ENCODE measurements at places on chromosomes 7 and 10.

DNA sequence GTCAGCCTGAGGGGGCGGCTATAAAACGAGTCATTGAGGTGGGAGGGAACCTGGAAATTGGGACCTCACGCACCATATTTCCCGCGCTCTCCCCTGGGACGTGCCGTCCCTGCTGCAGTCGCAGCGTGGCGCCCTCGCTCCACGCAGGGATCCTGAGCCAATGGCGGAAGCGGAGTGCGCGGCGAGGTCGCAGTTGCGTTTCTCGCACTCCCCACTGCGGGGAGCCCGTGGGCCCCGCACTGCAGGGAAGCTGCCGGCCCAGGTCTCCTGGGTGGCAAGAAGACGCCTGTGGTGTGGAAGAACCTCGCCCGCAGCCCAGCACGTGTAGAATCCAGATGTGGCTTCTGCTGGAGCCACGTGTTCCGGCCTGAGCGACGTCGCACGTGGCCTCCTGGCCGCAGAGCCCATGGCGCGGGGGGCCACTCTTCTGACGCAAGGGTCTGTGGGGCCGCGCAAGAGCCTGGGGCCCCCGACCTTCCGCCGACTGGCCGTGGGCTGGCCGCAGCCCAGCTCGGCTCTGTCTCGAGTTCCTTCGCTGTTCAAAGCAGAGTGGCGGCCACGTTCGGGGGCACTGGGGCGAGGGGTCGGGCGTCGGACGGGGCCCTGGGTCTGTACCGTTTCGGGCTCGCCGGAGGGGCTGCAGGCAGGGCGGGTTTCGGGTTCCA lies 26.4 kb downstream of the HIF1AN start:
- DNase-seq, result no peak

GRCh38 chr10:91996266-91996665 lies 72.7 kb downstream of the BTAF1 start:
- DNase-seq, result no peak

DNA sequence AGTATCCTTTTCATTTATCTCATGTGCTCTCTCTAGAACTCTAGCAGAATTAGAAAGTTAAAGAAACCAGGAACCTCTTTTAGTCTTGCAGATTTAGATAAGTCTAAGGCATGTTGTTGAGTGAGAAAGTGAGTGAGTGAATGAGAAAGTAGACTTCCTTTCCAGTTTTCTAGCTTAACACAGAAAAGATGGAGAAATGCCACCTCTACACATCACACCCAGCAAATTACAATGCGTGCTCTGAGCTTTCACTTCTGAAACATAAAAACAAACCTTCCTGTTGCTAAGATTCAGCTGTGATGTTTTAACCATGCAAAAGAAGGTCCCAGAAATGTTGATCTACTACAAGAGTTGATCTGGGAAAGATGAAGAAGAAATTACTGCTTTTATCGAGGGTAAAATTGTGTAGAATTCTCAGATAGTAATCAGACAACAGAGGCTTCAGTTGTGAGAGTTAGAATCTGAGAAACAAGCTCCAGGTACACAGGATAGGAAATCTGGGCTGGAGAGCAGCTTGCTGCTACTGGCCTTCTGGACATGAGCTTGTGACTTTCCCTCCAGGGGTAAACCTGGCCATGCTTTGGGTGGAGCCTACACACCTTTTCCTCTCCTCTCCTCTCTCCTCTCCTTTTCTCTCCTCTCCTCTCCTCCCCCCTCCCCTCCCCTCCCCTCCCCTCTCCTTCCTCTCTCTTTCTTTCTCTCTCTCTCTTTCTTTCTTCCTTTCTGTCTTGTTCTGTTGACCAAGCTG lies 4.6 kb downstream of the CYP3A5 start:
- DNase-seq, result no peak

DNA sequence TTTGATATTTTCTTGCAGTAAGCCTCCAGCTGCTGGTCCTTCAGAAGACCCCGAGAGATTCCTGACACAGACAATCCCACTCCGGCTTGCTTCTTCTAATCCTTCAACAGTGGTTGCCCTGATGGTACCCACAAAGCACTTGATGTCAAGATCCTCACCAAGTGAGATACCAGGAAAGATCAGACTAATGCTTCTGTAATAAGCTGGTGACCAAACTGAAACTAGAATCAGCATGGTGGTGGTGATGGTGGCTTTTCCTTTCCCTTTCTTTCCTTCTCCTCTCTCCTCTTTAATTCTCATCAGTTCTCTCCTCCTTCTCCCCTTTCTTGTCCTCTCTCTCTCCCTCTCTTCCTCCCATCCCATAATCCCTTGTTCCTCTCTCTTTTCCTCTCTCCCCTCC lies 25.8 kb upstream of the CASD1 start:
- no peak for DNase-seq

DNA sequence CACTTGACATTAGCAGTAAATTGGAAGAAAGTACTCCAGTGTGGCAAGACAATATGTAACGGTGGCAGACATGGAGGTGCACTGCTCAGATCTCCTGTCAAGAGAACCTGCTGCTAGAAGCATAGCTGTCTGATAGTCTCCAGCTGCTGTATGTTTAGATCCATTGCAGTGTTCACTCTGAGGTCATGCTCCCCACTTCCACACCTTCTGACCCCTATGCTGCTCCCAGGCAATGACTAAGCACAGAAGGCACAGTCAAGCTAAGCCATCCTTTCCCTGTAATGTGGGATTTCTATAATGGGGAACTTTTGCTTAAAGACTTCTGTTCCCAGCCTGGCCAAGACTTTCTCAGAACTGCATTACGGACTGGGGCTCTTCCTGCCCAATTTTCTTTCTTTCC lies 315.8 kb downstream of the HPSE2 start:
- no peak for DNase-seq

- DNase-seq, result no peak
Observed at GRCh38 chr7:133265821-133266220, 12.9 kb downstream of the EXOC4 start.

GRCh38 chr7:74010407-74010806 lies 17.6 kb upstream of the ELN start:
- DNase-seq, result no peak

DNA sequence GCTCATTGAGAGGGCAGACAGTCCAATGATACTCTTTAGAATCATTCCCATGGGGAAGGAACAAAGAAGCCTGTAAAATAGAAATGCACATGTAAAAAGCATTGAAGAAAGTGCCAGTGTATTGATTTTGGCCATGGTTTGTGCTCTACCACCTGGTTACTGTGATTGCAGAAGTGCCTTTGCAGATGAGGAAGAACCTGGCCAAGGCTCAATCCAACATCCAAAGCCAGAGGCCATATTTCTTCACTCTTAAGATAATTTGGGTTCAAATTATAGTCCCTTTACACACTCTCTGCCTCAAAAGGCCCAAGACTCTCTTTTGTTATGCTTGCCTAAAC lies 122.1 kb downstream of the EGFR start:
- DNase-seq, result no peak

GRCh38 chr7:94300176-94300835 lies 94.4 kb upstream of the COL1A2 start:
- no peak for DNase-seq

DNA sequence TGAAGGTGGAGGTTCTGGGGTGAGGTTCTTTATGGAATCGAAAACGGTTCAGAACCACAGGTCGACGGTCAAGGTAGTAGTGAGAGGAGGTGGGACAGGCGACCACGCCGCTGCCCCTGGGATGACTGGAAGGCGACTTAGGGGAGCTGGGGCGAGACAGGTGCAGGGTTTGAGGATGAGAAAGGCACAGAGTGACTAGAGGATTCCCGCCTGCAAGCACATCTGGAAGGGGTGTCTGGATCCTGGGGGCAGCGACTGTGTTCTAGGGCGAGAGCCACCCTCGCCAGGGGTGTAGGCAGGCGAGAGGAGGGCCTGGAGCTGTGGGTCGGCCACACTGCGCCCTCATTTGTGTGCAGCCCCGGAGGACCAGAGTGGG lies 468 bp upstream of the IRF5 start:
- DNase-seq, result no peak

GRCh38 chr7:112449902-112450806 lies at the start of gene IFRD1:
Gene IFRD1, plus strand, starts transcription at chr7:112450460. Its CDS starts 229 bp downstream, at chr7:112450689.
- peak; percentile 55 for DNase-seq

- no peak for DNase-seq
Observed at GRCh38 chr10:87927091-87927490, 63.7 kb downstream of the PTEN start.

- no peak for DNase-seq
Observed at GRCh38 chr7:8260871-8261694, 884 bp downstream of the ICA1 start.

- no peak for DNase-seq
Observed at GRCh38 chr10:77864151-77864851, 62.3 kb downstream of the DLG5 start.

- peak; percentile 25 for DNase-seq
Observed at GRCh38 chr7:106679153-106679931, 18.4 kb upstream of the CCDC71L start.

GRCh38 chr10:50536617-50537240 lies 87.0 kb downstream of the SGMS1 start:
- DNase-seq, result no peak

DNA sequence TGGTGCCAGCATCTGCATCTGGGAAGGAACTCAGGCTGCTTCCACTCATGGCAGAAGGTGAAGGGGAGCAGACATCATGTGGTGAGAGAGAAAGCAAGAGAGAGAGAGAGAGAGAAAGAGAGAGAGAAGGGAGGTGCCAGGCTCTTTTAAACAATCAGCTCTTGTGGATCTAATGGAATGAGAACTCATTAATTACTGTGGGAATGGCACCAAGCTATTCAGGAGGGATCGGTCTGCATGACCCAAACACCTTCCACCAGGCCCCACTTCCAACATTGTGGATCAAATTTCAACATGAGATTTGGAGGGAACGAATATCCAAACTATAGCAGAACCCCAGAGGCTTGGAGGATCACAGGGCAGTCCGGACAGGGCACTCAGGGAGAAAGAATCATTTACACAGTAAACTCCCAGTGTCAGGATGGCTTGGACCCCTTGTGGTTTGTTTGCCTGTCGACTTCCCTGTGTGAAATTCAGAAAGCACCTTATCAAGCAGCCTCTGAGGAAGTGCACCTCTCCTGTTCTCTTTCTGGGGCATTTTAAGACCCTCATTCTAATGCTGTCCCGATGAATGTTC lies 308.5 kb downstream of the REEP3 start:
- no peak for DNase-seq

- no peak for DNase-seq
Observed at GRCh38 chr7:31476073-31476745, 37.7 kb upstream of the ITPRID1 start.

GRCh38 chr7:19530261-19530660 lies 178.6 kb downstream of the POLR1F start:
- DNase-seq, result no peak

DNA sequence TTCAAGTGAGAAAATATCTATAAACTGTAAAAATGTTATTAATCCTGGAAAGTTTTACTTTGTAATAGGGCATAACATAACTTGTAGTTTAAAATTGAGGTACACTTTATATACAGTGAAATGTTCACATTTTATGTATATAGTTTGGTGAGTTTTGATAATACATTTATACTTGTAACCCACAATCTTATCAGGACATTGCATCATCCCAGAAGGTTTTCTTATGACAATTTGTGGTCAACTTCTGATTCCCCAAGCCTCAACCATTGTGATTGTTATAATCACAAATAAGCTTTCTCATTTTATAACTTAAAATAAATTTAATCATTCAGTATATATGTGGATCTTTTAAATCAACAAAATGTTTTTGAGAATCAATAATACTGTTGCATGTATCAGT lies 151.1 kb downstream of the TFPI2 start:
- DNase-seq, result no peak

DNA sequence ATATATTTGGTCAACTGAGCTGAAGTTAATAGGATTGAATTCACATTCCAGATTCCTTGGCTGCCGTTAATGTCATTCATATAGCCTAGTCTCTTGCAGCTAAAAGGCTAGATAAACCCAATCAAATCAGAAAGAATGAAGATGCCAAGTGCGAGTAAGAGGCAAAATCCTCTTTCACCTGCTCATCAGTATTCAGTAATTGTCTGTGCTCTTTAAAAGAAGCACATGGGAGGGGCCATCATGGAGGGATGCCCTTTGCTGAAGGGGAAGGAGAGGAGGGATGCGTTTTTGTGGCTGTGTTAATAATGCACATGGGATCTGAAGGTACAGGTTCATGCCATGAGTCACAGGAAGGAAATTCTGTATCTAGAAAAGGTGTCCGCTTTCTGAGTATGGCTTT lies 232.2 kb downstream of the TMEM178B start:
- DNase-seq, result no peak

DNA sequence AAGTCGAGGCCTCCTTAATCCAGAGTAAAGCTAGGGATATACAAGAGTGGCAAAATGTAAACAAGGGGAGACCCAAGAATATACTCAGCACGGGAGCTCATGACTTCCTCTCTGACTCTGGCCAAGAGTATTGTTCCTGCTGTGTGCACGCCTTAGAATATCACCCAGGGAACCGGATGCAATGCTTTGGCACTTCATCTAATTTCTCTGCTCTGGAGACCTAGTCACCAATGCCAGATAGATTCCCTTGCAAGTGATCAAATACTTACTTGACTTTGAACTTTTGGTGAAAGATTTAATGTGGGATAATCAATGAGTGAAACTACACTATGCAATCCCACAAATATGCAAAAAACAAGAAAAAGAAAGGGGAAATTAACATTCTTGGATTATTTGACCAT lies 695.5 kb downstream of the INHBA start:
- DNase-seq, result no peak

DNA sequence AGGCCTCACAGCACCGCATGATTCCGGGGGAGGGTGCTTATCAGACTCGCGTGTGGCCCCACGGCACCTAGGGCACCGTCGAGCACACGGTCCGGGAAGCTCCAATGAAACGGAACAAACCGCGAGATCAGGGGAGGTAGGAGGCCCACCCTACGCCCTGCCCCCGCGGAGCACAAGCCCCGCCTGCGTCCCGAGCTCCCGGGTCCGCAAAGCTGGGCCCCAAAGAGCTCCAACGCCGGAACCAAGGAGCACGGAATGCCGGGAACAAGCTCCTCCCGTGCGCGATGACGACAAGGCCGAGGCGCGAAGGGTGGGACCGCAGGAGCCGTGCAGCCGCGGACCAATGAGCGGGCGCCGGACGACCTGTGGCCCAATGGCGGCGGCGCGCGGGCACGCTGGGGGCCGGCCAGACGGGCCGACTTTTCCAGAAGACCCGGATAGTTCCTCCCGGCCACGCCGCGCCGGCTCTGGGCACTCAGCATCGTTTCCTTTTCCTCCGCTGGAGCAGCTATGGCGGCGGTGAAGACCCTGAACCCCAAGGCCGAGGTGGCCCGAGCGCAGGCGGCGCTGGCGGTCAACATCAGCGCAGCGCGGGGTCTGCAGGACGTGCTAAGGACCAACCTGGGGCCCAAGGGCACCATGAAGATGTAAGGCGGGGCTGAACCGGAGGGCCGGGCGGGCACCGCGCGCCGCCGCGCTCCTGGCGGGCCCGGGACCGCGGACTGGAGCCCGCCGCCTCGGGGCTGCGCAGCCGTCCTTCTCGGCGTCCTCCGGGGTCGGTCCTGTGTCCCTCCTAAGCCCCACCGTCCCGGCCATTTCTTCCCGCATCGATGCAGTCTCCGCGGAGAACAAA lies at the start of the genes CCT6A and PSPH:
Gene CCT6A (plus strand): TSS at position 427 of the 853 bp plus-strand sequence. CDS start 84 bp downstream, at position 511.
Gene PSPH (minus strand): TSS at position 106 of the 853 bp plus-strand sequence. CDS start 30,232 bp downstream, outside the sequence.
- DNase-seq, result peak; percentile 74

Data from SIG-M5 (cell line).